ENCODE measurements at places on chromosomes 6 and 20.

DNA sequence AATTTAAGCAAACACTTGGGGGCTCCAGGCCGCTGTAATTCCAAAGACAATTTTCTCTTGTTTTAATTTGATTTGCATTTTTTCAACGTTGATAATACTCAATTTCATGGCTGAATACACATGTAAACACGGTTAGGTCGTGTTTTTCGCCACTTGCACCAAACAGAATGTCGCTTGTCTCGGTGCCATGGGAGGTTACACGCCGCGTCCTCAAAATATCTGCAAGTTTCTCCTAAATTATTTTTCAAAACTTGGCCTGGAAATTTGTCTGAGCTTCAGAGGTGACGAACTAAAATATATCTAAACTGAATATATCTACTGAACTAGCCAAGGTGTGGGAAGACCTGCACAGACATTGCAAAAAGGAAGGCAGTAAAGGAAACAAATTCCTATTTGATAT, 15.0 kb downstream of the FOXA2 start:
- no peak for DNase-seq

DNA sequence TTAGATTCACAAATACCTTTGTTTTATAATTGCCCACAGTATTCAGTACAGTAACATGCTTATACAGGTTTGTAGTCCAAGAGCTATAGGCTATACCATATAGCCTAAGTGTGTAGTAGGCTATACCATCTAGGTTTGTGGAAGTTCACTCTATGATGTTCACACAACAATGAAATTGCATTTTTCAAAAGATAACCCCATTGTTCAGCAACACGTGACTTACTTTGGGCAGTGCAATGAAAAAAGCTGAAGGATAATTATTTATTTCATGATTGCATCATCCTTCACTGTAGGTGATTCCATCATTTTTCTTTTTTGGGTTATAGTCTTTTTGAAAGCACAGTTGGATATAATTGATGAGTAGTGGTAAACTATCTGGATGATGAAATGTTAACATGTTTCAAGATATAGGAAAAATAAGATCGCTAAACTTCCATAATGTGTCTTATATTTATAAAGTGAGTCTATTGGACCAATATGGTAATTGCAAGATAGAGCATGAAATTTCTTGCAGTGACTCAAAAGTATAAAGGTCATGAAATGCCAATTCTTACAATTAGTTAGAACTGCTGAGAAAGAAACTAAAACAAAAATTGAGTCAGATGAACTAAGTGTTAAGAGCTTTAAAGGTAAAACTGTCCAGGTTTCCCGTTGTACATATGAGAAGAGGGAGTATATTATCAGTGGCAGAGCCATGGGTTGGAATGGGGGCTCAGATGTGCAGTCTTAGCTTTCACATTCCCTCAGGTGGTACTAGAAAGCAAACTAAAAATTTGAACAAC, 164.4 kb downstream of the ZFAND3 start:
- DNase-seq: no peak

DNA sequence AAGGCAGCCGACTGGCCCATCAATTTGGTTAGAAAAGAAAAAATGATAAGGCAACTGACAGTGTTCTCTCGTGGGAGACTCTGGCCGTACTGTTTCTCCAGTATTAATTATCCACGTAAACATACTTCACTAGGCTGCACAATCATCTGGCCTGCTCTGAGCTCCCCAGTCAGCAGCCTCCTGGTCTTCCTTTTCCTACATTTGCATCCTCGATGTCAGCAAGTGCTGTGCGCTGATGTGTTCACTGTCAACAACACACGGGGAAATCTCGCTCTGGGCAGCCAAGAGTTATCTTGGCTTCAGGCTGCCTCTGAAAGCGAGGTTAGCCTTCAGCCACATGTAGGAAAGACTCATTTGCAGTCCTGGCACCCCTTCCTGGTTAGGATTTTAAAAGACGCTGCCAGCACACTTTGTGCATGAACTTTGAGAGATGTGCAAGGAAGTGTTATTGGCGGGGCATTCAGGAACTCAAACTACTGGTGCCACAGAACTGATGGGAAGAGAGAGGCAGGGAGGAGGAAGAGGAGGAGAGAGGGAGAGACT, 460.5 kb upstream of the ARID1B start:
- DNase-seq: no peak

DNA sequence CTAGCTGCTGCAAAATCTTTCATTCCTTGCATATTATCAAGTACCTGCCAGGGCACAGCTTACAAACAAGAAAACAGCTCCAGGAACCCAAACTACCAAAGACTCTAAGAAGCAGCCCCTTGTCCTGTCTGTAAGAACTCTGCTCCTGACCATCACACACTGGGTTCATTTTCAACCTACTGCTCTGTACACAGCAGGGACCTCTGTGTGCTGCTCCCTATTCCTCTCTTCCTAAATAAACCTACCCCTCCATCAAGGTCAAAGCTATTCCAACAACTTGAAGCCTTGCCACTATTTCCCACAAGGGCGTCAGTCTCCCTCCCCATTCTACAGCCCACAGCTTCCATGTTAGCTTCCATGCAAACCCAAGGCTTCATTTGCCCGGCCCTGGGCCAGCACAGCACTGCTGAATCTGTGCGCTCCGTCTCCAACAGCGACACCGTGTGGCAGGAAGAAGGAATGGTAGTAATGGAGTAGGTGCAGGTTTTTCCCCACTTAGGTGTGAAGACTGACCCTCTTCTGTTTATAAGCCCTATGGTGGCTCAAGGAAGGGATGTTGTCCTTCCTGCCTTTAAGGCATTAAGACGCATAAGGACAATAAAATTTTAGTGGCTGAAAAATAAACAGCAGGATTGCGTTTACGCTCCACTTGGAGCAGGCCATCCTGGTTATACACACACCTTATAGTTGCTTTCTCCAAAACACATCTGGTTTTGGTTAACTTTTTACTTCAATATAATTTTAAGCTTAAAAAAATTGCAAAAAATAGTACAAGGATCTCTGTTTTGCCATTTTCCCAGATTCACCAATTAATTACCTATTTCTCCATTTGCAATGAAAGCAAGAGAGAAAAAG, 115.2 kb upstream of the NXT1 start:
- no peak for DNase-seq

GRCh38 chr6:61977947-61978346, 308.1 kb downstream of the KHDRBS2 start:
- DNase-seq: no peak

DNA sequence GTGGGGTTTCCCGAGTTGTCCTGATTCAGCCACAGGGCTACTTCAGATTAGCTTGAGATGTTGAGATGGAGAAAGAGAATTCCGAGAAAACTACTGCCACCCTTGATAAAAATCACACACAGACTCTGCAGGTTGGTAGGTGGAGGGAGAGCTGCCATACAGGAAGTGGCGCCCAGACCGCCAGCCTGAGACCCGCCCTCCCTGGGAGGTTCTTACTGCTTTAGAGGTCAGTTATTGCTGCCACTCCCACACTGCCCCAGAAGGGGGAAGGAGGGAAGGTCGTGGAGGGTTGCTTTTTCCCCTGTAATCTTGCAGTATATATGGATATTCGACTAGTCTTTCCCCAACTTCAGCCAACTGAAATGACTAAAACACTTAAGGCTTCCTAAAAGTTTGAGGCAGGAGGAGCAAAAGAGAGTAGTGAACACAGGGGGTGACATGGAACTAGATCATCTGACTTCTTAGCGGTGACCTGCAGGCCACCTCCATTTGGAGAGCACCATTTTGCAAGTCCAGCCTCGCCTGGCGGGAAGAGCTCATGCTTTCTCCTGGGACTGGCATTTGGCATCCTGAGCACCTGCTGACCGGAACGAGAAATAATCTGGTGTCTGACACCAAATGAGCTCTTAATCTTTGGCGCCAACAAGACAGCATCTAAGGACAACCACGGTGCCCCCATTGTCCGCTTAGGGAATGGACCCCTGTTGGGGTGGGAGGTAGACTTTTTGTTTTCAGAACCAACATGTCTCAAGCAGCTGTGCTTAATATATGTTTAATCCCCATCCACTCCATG, 35.7 kb upstream of the SLC22A1 start:
- DNase-seq: no peak

DNA sequence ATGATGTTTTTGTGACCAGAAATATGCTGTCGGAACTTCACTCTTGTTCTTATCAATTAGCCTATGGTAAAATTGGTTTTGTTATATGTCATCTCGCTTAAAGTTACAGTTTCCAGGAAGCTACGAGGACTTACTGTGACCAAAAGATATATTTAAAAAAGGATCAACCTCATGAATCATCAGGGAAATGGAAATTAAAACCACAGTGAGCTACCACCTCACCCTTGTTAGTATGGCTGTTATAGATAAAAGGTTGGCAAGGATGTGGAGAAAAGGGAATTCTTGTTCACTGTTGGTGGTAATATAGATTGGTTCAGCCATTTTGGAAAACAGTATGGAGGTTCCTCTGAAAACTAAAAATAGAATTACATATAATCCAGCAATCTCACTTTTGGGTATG, 14.3 kb upstream of the INSM1 start:
- DNase-seq: no peak

DNA sequence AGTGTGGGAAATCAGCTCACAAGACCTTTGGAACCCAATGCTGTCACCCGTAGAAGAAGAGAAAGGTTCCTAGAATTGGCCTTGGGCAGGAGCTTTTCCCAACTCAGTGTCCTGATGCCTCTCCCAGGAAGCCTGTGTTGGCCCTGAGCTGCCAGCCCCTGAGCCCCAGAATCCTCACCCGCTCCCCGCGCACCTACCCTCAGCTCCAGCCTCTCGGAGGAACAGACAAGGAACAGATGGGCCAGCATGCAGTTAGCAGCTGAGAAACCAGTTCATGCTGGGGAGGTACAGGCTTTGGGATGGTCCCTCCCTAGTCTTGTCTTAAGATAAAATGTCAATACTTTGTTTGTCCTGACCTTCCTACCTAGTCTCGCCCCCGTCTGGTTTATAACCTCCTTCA, 121.9 kb upstream of the CDH4 start:
- DNase-seq: no peak

GRCh38 chr6:154206141-154206540, 150.5 kb downstream of the IPCEF1 start:
- no peak for DNase-seq

- no peak for DNase-seq
These were observed 750.8 kb upstream of the SLC35B3 start for GRCh38 chr6:9186148-9186547.

DNA sequence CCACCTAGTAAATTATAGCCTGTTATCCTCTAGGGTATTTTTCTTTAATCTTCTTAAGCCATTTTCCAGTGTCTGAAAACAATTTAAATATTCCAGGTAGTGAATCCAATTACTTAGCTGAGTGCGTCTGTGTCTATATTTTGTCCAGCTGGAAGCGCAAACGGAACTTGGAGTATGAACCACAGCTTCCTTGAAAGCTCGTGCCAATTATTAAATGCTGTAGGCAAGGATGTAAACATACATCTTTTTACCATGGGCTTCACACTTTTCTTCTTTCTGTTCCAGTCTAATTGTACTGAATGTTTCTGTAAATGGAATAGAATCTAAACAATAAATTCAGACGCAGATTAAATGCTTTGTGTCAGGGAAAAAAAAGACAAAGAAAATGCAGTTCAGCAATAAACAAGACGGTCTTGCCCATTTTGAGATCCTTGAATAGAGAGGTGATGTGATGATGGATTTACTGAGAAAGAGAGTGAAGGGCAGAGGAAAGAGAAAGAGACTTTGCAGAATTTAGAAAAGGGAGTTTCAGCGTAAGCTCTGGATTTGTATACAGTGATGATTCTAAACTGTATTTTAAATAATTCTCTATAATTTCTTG, 1.9 kb downstream of the PLCB1 start:
- DNase-seq: no peak

GRCh38 chr6:2546901-2547300, 203.8 kb downstream of the MYLK4 start:
- DNase-seq: no peak

DNA sequence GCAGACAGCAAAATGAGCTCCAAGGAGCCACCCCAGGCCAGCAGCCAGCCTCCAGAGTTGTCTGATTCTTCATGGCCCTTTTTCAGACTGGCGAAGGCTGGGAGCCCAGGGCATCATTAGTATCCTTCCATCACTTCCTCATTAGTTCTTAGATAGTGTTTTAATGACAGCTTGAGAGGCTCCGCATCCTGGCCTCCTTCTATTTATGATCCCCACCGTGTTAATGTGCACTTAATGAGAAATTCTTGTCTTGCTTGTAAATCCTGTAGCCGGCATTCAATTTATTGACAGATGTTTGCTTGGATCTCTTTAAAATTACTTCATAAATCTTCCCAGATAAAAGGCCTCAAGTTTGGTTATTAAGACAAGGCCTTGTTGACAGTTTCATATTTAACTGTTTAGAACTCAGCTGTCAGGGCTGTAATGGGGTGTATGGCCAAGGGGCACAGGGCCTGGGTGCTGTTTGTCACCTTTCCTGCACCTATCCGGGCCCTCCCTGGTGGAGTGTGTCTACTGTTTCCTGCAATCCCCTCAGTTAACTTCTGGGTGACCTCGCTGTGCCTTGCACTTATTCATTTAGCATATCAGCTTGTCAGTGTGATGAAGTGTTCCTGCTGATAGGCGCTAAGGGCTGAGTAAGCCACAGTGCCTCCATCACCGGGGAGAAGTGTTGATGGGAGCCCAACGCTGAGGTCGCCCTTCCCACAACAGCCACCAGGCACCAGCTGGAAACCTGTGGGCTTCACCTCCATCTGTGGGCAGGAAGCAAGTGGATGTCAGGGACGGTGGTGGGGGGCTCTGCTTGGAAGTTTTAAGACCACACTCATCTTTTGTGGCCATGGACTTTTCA, 169.3 kb downstream of the TSHZ2 start:
- no peak for DNase-seq

DNA sequence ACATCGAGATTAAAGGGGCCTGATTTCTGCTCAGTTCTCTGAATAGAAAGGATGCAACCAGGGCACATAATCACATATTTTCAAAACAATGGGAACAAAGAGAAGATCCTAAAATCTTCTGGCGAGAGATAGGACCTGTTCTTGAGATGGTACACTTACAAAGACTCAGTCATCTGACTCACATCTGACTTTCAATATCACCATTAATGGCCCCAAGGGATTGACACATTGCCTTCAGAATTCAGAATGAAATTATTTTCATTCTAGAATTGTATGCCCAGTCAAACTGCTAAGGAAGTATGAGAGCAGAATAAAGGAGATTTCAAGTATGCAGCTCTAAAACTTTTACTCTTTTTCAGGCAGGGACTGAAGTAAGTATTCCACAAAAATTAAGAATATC, 240.7 kb upstream of the POU3F2 start:
- DNase-seq: no peak

- DNase-seq: no peak
These were observed 30.2 kb downstream of the MYLIP start for GRCh38 chr6:16158943-16159557.

GRCh38 chr6:13560651-13561044, 13.8 kb upstream of the SIRT5 start:
- DNase-seq: no peak

- DNase-seq: no peak
These were observed 29.6 kb downstream of the PTK7 start for GRCh38 chr6:43105538-43106222.

GRCh38 chr20:21396599-21397340, 556 bp downstream of the NKX2-4 start:
- no peak for DNase-seq

- DNase-seq: no peak
These were observed 99.5 kb upstream of the ZFP64 start for GRCh38 chr20:52291109-52291508.
